NCI-H748 treated with DMSO at 0.1 percent for 48 hours (cell line): ENCODE measurements at places on chromosomes 7 and 10.

DNA sequence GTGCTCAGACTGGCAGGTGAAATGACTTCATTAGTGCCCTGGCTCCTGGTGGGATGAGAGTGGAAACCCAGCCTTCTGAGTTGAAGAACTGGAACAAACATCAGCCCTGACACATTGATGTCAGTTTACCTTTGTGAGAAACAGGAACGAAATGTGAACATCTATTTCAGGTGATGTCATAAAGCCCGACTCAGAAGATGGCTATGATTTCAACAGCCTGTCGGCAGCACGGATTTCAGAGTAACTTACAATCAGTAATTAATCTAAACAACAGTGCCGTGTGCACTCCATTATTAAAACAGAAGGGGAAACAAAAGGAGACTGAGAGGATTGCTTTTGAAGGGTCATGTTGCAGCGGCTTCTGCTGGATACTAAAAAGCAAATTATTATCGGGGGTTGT lies 243.2 kb downstream of the FRMD4A start:
- peak; percentile 78 for DNase-seq

DNA sequence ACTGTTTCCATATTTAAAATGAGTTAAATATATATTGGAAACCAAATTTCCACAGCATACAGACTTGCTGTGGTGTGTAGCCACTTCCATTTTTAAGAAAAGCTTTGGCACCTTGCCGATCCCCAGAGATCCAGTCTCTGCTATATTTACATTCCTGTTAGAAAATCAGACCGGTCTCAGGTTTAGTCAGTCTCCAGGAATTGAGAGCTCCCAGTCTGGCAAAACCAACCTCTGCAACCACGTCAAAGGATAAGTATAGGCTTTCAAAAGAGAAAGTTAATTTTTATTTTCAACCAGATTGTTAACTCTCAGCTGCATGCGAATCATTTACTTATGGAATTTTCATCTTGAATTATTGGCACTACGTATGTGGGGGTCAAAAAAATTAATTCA lies 28.2 kb downstream of the PUS7 start:
- no peak for DNase-seq

DNA sequence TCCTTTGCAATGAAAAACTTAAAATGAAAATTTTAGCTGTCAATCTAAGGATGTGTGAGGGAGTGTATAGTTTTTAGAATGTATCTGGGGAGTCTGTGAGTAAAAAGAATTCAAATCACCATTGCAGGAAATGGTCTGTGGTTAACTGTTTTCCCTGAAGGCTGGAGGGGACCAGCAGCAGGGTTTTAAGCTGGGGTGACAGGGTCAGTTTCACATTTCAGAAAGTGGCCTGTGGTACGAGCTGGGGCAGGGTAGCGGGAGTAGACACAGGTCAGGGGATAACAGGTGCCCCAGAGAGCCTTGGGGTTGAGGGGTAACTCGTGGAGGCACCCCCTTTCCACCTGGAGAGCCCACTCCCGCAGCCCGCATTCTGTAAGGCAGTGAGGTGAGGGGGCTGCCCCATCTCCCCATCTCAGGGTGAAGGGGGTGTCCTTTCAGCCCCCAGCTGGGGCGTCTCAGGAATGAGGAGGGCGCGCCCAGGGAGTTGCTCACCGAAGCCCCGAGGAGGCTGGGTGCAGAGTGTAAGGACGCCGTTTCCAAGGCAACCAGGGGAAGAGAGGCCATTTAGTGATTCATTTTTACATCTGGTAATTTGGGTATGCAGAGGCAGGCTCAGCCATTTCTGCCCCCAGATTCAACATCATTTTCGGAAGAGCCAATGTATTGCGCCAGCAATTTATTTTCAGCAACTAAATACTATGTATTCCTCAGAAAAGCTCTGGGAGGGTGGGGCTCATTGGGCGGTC lies 168.9 kb downstream of the SLIT1 start:
- no peak for DNase-seq

DNA sequence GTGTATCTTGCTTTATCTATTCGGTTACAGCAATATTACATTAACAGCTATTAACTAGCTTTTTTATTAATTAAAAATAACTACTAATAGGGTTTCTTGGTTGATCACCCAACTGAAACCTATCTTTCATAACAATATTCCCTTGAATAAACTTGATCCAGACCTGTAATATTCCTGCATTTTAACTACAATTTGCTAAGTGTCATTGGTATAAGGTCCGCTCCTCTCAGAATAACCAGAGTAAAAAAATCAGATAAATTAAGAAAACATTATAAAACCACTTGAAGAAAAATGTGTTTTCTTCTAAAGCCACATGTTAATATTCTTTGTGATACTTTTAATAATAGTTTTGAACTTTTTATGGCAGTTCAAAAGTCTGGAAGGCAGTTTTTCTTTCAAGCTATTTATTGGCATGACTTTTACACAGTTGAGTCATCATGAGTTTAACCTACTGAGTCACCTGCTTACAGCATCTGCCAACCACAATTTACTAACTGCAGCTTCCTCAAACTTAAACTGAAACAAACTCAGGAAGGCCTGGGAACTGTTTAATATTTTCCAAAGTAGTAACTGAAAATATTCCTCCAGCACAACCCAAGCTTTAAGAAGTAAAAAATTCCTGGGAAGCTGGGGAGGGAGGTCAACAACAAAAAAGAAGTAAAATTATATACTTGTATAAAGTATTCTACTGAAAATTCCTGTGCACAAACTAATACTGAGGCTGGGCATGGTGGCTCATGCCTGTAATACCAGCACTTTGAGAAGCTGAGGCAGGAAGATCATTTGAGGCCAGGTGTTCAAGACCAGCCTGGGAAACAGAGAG lies 103.2 kb downstream of the NRBF2 start:
- no peak for DNase-seq

DNA sequence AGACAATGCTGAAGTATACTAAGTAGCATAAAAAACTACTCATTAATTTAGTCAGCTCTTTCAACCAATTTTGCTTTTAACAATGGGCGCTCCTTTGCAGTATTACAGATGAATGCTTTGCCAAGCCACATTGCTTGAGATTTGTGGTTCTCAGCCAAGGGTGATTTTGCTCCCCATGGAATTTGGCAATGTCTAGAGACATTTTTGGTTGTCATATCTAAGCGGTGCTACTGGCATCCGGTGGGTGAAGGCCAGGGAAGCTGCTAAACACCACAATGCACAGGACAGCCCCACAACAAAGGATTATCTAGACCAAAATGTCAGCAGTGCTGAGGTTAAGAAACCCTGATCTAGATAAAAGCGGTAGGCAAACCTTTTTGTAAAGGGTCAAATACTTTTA lies 112.0 kb downstream of the UBE2H start:
- DNase-seq: no peak

GRCh38 chr7:43792471-43793150 lies 34.1 kb downstream of the BLVRA start:
- no peak for DNase-seq

- no peak for DNase-seq
These were observed 103.8 kb downstream of the POLL start for GRCh38 chr10:101484175-101484745.

DNA sequence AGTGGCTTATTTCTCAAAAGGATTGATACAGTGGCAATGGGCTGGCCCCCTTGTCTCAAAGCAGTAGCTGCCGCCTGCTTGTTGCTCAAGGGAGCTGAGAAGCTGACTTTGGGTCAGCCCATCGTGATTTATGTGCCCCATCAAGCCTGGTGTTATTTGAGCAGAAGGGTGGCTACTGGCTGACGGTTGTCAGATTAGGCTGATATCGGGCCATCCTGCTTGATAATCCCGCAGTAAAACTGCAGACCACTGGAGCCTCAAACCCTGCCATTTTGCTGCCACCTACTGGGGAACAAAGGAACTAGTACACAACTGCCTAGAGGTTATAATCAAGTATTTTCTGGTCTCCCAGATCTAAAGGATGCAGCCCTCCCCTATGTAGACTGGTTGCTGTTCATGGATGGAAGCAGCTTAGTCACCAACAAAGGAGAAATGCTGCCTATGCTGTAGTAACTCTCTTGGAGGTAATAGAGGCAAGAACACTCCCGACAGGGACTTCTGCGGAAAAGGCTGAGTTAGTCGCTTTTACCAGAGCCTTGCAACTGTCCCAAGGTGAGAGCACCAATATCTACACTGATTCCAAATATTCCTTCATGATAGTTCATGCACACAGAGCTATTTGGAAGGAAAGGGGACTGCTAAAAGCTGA lies 65.9 kb upstream of the ZNF92 start:
- DNase-seq: peak; percentile 70

DNA sequence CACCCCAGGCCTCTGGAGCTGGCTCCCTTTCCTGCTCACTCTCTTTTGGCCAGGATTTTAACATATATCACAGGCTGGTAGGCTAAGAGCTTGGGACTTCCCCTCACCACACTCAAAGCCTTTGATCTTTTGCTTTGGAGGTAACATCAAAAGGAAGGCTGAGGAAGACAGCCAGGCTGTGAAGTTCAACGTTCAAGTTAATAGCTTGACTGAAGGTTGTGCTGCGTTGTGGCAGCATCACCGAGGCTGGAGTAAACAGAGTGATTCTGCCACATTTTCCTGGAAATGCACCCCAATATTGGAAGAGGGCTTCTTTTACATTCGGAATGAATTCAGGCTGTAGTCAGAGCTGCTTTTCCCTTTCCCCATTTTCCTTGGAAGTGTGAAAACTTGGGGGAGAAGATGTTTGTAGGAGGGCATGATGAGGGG lies 57.3 kb downstream of the TCF7L2 start:
- DNase-seq: no peak

DNA sequence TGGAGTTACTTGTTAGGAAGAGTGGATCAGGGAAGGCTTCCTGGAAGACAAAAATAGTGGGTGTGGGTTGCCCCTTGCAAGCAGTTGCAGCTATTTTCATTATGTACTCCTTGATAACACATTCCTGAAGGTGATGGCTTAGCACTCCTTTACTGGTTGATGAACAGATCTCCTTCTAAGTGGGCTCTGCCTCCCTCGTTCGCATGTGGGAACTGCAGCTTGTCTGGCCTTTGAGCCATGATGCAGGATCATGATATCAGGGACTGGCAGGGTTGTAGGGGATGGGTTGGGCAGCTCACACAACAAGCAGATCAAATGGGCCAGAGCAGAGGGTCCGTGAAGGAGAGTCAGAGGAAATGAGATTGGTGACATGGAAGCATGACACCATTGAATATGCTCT lies 28.8 kb upstream of the LRRC4 start:
- no peak for DNase-seq

DNA sequence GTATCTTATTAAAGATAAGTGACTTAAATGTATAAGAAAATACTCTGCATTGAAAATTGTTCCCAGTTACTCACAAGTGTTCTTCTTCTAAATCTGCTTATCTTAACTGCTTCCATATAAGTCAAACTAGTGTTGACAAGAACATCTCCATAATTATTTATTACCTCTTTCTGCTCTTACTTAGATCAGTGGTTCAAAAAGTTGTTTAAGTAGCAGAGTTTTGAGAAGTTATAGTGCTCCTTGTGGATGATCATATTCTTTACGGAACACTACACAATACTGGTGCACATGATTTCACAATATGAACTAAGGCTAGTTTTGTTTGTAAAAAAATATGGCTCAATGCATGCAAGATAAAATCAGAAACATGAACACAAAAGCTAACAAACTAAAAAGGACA lies 168.4 kb downstream of the SEMA3D start:
- DNase-seq: no peak

GRCh38 chr10:6008497-6009142 lies 31.3 kb upstream of the IL15RA start:
- DNase-seq: no peak

- DNase-seq: no peak
These were observed 24.2 kb upstream of the LIPN start for GRCh38 chr10:88735661-88736060.

- no peak for DNase-seq
These were observed 292.9 kb upstream of the BMPER start for GRCh38 chr7:33612442-33612841.

DNA sequence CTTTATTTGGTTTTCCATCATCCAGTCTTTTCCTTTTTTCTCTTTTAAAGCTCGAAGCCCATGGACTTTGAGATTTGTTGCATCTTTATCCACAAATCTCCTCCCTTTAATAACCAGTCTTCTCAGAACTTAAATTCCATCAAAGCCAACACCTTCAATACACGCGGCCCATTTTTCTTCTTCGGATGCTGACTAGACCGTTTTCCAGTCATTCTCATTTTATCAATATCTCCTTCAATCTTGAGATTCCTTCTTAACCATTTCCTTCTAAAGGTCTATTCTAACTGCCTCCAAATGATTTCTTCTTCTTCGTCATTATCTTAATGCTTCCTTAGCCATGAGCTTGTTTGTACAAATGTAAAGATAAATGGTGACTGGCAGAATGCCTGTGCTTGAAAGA lies 173.5 kb downstream of the BAMBI start:
- no peak for DNase-seq

GRCh38 chr10:112202561-112203241 lies 19.1 kb upstream of the GPAM start:
- no peak for DNase-seq

- no peak for DNase-seq
These were observed 205.0 kb upstream of the KCTD7 start for GRCh38 chr7:66423729-66424128.

DNA sequence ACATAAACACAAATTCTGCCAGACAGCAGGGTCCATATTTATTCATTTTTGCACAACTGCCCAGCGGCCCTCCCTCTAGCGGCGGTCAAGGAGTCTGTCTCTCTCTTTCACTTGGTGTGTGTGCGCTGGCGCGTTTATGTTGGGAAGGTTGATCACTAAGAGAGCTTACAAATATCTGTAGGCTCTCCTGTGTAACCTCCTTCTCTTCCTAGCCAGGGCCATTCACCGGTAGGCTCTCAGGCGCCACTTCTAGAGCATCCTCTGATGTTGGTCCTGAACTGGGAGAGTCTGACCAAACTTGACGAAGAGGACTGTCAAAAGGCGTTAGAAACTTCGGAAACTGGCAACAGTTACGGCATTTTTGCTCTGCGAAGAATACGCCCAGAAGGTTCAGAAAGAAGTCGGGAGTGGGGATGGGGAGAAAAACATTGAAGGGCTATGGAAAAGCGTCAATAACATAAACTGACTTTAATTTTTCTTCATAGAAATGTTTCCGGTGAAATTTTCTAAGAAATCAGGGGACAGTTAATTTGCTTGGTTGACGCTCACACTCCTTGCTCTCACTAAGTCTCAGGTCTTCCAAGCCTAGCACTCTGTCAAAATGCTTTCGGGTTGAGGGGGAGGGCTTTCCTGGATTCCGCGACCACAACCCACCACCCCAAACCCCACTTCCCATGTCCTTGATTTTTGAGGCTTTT lies 731.1 kb downstream of the ZWINT start:
- DNase-seq: peak; percentile 64

GRCh38 chr10:54487743-54488142 lies 313.3 kb downstream of the PCDH15 start:
- no peak for DNase-seq
